WTC11 (cell line): ENCODE measurements at places on chromosomes 12 and 14.

DNA sequence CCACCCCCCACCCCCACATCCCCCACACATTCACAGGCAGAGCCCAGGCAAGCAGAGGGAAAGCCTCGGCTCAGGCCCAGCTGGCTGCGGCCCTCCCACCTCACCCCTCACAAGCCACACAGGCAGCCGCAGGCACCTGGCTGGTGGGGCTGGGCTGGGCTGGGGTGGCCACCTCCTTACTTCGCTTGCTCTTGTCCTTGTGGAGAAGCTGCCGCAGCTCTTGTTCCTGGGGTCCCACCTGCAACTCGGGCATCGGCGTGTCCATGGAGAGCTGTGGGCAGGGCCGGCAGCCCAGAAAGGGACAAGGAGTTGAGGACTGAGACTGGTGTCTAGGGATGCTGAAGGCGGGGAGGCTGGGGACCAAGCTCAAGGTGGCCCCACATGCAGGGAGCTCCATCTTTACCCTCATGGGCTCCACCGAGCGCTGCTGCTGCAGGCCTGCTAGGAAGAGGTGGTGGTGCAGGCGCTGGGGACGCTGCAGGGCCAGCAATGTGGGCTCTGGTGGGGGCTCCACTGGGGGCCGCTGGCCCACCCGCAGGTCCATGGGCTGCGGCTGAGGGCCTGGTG lies 21.2 kb downstream of the HDAC7 start:
- no peak for DNase-seq

- DNase-seq: no peak
Measured at GRCh38 chr12:28164644-28165275, 25.5 kb upstream of the CCDC91 start.

- no peak for DNase-seq
Measured at GRCh38 chr14:79083356-79083755, 913.2 kb downstream of the NRXN3 start.

DNA sequence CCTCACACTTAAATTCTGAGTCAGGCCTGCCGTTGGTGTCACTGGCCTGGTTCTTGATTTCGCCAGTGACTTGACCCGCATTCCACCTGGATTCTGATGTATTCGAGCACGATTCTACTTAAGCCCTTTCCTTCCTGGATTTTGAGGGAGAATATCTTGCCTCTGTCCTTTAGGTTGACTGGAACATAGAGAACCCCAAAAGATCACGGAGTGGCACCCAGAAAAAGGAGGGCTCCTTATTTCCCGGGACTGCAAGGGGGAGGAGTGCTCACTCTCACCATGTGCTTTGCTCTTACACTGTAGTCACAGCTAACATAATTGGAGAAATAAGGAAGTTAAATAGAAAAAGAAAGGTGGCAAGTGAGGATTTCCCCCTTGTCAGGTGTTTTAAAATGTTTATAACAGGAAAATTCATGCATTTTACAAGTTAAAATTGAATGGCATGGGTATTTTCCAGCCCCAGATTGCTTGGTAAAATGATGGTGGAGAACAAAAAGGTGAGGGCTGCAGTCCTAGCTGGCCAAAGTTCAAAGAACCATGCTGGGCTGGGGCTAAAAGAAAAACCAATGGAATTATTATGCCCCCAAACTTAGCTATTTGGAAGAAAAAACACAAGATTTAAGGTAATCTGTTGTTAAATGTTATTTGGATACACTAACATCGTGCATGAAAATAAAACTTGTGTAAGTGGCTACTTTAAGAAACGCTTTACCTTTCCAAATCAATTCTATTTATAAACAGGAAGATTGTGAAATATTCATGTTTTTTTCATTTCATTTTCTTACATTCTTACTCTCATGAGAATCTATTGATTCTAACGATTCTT lies 8.9 kb downstream of the FOXA1 start:
- DNase-seq: no peak

GRCh38 chr12:11108862-11109261 lies 16.7 kb upstream of the TAS2R43 start:
- DNase-seq: no peak

GRCh38 chr12:105040476-105040875 lies 43.8 kb downstream of the ALDH1L2 start:
- no peak for DNase-seq

DNA sequence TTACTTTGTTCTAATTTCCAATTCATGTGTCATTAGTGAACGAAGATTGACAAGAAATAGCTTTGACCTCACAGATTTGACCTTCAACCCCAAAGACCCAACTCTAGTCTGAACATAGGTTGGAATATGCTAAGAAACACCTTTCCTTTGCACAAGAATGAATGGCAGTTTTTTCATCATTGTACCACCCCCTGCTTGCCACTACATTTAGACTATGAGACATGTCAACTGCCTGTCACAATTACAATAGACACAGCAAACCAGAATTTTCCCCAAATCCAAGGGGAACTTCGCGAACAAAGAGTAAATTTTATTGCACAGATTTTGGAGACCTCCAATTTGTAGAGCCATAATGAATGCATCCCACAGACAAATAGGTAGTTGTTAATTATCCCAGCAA lies 535.4 kb downstream of the PRKD1 start:
- DNase-seq: no peak
